Chondrocyte (in vitro differentiated cells): ENCODE measurements at places on chromosomes 2 and 18. TPM values are rescaled to one million over a fixed set of nuclear protein-coding genes. Genes with fewer than 3 reads are reported as not detected.

GRCh38 chr2:206920951-206921350, 18.4 kb upstream of the CPO start:
- no peak for DNase-seq

GRCh38 chr2:37623971-37624900, 47.2 kb downstream of the CDC42EP3 start:
- no peak for DNase-seq

- DNase-seq, result no peak
Observed at GRCh38 chr2:1553671-1554295, 140.5 kb downstream of the TPO start.

DNA sequence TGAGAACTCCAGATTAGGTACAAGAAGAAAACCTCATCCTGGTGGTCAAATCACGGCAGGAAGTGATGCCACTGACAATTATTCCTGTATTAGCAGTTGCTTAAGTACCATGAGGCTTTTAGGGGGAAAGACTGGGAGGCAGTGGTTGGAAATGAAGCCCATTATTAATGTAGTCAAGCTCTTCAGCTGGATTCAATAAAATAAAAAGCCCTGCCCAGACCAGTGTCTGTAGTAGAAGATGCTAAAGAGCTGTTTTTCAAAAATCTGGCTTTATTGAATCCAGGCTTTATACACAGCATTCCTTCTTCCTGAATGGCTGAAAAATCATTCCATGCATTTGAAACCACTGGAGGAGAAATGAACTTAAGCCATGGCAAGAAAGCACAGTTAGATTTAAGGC, 155.2 kb downstream of the BCL2 start:
- DNase-seq, result no peak

DNA sequence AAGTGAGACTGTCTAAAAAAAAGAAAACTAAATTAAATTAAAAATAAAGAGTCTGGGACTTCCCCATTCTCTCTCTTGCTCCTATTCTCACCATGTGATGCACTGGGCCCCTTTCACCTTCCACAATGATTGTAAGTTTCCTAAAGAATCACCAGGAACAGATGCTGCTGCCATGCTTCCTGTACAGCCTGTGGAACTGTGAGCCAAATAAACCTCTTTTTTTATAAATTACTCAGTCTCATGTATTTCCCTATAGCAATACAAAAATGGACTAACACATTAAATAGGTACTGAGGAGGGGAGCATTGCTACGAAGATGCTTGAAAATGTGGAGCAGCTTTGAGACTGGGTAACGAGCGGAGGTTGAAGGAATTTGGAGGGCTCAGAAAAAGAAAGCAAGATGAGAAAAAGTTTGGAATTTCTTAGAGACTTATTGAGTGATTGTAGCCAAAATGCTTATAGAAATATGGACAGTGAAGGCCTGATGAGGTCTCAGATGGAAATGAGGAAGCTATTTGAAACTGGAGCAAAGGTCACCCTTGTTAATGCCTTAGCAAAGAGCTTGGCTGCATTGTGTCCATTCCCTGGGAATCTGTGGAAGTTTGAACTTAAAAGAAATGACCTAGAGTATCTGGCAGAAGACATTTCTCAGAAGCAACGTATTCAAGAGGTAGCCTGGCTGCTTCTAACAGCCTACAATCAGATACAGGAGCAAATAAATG, 128.7 kb downstream of the EIPR1 start:
- DNase-seq, result no peak

- DNase-seq, result no peak
Observed at GRCh38 chr18:68494802-68495581, 219.9 kb downstream of the TMX3 start.

DNA sequence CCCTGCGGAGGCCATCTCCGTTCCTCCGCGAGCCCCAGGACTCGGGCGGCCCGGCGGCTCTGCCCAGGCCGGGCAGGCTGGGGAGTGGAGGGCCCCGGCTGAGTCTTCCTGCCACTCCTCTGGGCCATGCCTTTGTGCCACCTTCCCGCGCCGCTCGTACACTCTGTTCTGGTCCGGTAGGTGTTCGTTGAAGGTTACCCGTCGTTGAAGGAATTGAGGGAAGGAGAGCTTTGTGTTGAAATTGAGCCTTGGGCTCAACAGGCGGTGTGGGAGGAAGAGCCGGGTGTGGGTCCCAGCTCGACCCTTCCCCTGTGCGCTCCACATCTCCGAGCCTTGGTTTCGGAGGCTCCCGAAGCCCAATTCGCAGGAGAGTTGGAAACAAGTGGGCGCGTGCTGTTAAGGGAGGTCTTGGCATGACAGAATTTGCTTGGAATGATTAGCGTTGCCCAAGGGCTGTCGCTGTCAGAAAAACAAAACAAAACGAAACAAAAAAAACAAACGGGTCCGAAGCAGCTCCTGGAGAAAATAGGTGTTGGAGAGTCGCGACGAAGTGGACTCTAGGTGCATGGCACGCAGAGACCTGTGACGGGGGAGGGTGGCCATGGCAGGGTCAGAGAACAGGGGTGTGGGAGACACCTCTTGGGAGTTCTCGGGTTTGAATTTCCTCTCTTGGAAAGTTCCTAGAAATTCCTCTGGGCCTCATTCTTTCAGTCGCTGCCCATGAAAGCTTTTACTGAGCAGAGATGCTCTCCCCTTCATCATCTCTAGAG, 1.2 kb upstream of the MZT2A start:
- DNase-seq, result no peak

- DNase-seq, result no peak
Observed at GRCh38 chr2:65264821-65265670, 37.4 kb downstream of the ACTR2 start.

Gene TDRD15
- 0.07 to 0.12 TPM (median 0.10 TPM) in 3 replicates for total RNA-seq

Gene IL1RL2
- 0.07 to 0.46 TPM in 2 of 3 replicates, not detected in the other for total RNA-seq

Gene YWHAQ
- 247 to 287 TPM (median 251 TPM) in 3 replicates for total RNA-seq
